ENCODE measurements at places on chromosomes 12 and 14. TPM values are rescaled to one million over a fixed set of nuclear protein-coding genes. Genes with fewer than 3 reads are reported as not detected.

PTPN6 gene
- 0.30 TPM for total RNA-seq

PIK3C2G gene
- not detected for total RNA-seq

ERP27 gene
- total RNA-seq: not detected

NUP107 gene
- total RNA-seq: 38.8 TPM

SOX5 gene
- total RNA-seq: 6.6 TPM

KRT5 gene
- total RNA-seq: 0.52 TPM

PLEKHH1 gene
- 0.20 TPM for total RNA-seq

DLGAP5 gene
- total RNA-seq: 10.2 TPM

KRT81 gene
- 0.13 TPM for total RNA-seq

SELPLG gene
- 2.7 TPM for total RNA-seq

IQSEC3 gene
- 0.17 TPM for total RNA-seq

NPAS3 gene
- 0.76 TPM for total RNA-seq

DHRS2 gene
- total RNA-seq: not detected
